ENCODE measurements at places on chromosomes 6 and 20. TPM values are rescaled to one million over a fixed set of nuclear protein-coding genes. Genes with fewer than 3 reads are reported as not detected.

- no peak for DNase-seq
These were observed 586.0 kb upstream of the CHD6 start for GRCh38 chr20:42204109-42204660.

DNA sequence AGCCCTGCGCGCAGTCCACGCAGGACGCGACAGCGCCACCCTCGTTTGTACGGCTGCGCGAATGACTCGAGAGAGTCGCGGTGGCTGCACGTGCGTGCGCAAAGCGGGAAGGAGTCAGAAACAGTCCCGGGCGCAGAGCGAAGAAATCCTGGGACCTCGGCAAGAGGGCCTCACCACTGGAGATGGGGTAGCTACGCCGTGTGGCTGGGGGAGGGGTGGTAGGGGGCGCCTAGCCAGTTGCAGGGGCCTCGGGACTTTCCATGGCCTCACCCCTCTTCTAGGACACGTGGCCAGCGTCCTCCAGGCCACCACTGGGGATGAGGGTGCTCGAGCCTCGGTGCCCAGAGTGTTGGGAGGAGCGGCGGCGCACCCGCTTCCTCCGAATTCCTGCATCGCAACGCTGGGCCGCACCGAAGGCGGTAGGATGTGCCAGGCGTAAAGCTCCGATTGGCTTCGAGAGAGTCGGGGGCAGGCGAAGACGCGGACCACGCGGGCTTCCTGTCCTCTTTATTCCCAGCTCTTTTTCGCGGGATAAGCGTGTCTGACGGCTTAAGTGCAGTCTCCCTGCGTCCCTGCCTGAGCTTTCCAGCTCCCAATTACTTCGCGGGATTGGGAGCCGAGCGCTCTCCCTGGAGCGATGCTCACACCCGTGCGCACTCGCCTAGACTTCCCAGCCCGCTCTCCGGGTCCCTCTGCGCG lies 38.7 kb downstream of the NCR2 start:
- no peak for DNase-seq

- peak; percentile 76 for DNase-seq
These were observed at the start of gene PLEKHG1 for GRCh38 chr6:150599199-150600009. TSS of gene PLEKHG1 (plus strand) at chr6:150599885. CDS start at chr6:150733682, 133,797 bp downstream.

DNA sequence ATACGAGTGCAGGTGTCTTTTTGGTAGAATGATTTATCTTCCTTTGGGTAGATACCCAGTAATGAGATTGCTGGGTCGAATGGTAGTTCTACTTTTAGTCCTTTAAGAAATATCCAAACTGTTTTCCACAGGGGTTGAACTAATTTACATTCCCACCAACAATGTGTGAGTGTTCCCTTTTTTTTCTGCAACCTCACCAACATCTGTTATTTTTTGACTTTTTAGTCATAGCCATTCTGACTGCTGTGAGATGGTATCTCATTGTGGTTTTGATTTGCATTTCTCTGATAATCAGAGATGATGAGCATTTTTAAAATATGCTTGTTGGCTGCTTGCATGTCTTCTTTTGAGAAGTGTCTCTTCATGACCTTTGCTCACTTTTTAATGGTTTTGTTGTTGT lies 1.9 kb upstream of the ZNF831 start:
- DNase-seq = no peak

GRCh38 chr6:67698534-67698933 lies 936.5 kb upstream of the ADGRB3 start:
- no peak for DNase-seq

- no peak for DNase-seq
These were observed 105.7 kb downstream of the LCA5 start for GRCh38 chr6:79431537-79431933.

The ATP9A gene
- 0.65 TPM for total RNA-seq

The ACTL10 gene
- 2.4 TPM for total RNA-seq

The CALHM6 gene
- total RNA-seq = 10.9 TPM

The LIN28B gene
- not detected for total RNA-seq

The C6orf141 gene
- total RNA-seq = 0.43 TPM

The CALHM4 gene
- total RNA-seq = not detected

The FUCA2 gene
- 8.5 TPM for total RNA-seq
